H1 (cell line): ENCODE measurements at places on chromosomes 5 and 9.
A peak's percentile ranks its signal among the peaks of the same experiment; 100 is the strongest.

DNA sequence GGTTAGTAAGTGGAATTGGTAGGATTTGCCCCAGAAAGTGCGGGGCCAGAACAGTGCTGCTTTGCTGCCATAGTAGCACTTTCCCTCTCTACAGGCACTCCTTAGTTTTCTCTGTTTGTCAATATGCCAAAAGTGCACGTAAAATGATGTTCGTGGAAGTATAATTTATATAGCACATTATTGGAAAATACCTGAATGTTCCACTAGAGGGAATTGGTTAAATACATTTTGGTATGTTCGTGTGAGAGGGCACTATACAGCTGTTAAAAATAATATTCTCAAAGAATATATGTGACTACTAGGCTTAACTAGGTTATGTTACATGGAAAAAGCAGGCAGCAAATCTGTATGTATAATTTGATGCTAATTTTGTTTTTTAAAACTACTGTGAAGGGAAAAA is 184.0 kb upstream of the GDNF start:
- H3K4me3 ChIP-seq, result no peak overlapping the region
- no peak overlapping the region for H3K27ac ChIP-seq
- no peaks in the 10 kb centered on the region for H3K4me1 ChIP-seq
- H3K27me3 ChIP-seq, result no peaks in the 10 kb centered on the region
- DNase-seq, result no peak

DNA sequence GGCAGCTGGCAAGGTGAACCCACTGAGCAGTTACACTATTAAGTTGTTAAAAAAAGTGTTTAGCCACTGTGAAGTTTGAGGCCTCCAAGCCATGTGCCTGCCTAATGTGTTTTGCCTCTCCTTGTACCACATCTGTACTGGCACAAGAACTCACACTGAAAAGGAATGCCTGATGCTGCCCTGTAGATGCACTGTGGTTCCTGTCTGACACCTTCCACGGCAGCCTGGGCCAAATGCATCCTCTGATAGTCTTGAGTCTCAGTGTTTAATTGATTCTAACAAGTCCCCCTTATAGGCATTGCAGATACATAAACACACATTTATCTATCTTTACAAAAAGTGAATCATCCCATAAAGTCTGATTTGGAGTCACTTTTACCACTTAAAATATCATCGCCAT is 169.9 kb downstream of the TTC39B start:
- H3K27ac ChIP-seq, result peak overlapping the region; percentile 60; the same call in 1 of the 2 replicates
- no peaks in the 10 kb centered on the region for H3K36me3 ChIP-seq
- no peaks in the 10 kb centered on the region for H3K27me3 ChIP-seq
- peaks cover 21% of the 10 kb centered on the region for H3K4me1 ChIP-seq
- DNase-seq, result no peak

- DNase-seq, result no peak
- no peaks in the 10 kb centered on the region for H3K36me3 ChIP-seq
- no peak overlapping the region for H3K27ac ChIP-seq
- H3K4me1 ChIP-seq, result peaks cover 5% of the 10 kb centered on the region
- no peaks in the 10 kb centered on the region for H3K27me3 ChIP-seq
Observed at GRCh38 chr5:6722015-6722414, 8.8 kb downstream of the TENT4A start.

DNA sequence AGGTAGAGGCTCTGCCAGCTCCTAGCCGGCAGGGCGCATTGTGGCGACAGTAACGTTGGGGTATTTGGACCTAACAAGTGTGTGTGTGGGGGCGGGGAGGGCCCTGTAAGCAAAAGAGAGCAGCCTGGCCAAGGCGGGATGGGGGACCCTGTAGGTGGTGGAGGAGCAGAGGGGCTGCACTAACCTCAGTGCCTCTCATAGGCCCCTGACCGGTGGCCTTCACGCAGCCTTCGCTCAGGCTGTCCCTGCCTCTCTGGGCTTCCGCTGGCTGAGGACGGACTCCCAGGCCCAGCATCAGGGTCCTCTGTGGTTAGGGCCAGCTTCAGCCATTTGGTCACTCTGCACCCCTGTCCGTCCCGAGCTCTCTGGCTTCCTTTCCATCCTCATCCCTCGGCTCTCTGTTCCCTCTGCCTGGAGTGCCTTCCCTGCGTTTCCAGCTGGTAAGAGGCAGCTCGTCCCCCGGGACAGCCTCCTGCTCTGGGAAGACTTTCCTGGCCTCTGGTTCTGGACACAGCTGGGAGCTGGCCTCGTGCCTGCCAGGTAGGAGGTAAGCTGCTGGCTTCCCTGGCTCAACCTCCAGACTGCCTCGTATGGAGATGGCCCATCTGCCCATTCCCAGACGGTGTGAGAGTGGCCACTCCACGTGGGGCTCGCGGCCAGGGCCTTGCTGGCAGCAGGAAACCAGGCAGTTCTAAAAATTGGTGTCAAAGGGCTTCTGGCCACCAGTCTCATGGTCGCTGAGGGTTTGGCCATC is 39.3 kb upstream of the PHYKPL start:
- no peak overlapping the region for H3K27ac ChIP-seq
- H3K36me3 ChIP-seq, result no peaks in the 10 kb centered on the region
- H3K4me1 ChIP-seq, result no peaks in the 10 kb centered on the region
- 0 out of 2 replicates have a peak, but pooled peaks cover 2% of the 10 kb centered on the region for H3K27me3 ChIP-seq
- no peak for DNase-seq
- H3K4me3 ChIP-seq, result no peak overlapping the region

DNA sequence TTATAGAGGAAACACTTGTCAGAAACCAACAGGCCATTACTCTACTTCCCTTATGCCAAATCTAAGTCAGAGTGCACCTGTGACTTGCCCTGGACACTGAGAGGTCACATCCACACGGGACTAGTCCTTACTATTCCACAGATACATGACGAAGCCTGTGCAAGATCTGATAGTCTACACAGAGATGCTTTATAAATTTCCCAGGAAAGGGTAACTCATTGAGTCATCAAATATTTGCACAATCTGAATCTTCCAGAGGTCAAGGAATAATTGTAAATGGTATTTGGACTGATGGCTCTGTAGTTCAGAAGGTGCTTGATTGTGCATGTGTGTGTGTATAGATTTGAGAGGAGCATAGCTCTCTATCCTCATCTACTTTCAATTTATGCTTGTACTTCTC is 55.2 kb upstream of the JAK2 start:
- H3K27me3 ChIP-seq, result no peaks in the 10 kb centered on the region
- no peaks in the 10 kb centered on the region for H3K4me1 ChIP-seq
- no peak overlapping the region for H3K4me3 ChIP-seq
- no peak overlapping the region for H3K27ac ChIP-seq

DNA sequence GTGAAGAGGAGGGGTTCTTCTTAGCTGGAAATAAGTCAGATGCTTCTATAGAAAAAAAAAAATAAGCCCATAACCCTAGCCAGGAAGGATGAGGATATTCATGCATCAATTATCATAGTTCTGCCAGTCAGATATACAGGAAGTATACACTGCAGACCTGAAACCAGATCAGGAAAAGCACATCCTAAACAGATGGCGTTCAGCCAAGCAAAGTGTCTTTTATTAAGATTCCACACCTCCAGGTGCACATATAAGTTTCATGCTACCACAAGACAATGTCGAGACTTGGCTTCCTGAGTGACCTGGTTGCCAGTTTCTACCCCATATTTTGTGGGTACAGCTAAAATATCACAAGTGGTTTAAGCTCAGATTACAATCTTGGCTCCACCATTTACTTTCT is 108.3 kb downstream of the CETN3 start:
- no peak for DNase-seq
- no peaks in the 10 kb centered on the region for H3K27me3 ChIP-seq
- H3K36me3 ChIP-seq, result no peaks in the 10 kb centered on the region
- H3K27ac ChIP-seq, result no peak overlapping the region
- no peak overlapping the region for H3K4me3 ChIP-seq
- peaks cover 5% of the 10 kb centered on the region; the same call in 1 of the 2 replicates for H3K4me1 ChIP-seq

DNA sequence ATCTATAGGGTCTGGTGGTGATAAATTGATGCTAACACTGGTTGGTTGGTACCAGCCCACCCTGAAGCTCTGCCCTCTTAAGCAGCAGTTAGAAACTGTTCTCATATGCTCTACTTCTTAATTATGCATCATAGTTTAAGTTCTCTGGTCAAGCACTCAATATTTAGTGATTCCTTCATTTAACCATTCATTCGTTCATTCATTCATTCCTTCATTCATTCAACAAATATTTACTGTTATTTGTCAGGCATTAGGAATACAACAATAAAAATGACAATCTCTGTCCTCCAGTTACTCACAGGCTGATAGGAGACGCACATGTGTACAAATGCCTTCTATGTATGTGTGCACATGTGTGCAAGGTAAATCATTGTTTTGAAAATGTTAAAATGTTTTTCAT is 54.6 kb downstream of the TRIM32 start:
- no peak overlapping the region for H3K4me3 ChIP-seq
- H3K4me1 ChIP-seq, result peaks cover 9% of the 10 kb centered on the region
- no peak for DNase-seq

DNA sequence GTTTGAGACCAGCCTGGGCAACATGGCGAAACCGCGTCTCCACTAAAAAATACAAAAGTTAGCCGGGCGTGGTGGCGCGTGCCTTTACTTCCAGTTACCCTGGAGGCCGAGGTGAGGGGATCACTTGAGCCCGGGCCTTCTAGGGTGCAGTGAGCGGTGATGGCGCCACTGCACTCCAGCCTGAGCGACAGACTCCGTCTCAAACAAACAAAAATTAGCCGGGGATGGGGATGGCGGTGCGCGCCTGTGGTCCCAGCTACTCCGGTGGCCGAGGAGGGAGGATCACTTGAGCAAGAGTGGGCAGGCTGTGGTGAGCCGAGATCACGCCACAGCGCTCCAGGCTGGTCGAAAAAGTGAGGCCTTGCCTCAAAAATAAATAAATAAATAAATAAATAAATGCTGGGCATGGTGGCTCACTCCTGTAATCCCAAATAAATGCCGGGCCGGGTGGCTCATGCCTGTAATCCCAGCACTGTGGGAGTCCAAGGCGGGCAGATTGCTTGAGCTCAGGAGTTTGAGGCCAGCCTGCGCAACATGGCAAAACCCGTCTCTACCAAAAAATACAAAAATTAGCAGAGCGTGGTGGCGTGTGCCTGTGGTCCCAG is 16.0 kb upstream of the NSD1 start:
- H3K27me3 ChIP-seq, result peaks cover 2% of the 10 kb centered on the region; the same call in 1 of the 2 replicates
- H3K4me1 ChIP-seq, result peaks cover 3% of the 10 kb centered on the region; the same call in 1 of the 2 replicates
- H3K4me3 ChIP-seq, result no peak overlapping the region
- no peak overlapping the region for H3K27ac ChIP-seq

- DNase-seq, result no peak
- H3K27me3 ChIP-seq, result no peaks in the 10 kb centered on the region
- no peaks in the 10 kb centered on the region for H3K36me3 ChIP-seq
- H3K4me1 ChIP-seq, result no peaks in the 10 kb centered on the region
- H3K4me3 ChIP-seq, result no peak overlapping the region
Observed at GRCh38 chr9:22244139-22245011, 202.2 kb upstream of the DMRTA1 start.

DNA sequence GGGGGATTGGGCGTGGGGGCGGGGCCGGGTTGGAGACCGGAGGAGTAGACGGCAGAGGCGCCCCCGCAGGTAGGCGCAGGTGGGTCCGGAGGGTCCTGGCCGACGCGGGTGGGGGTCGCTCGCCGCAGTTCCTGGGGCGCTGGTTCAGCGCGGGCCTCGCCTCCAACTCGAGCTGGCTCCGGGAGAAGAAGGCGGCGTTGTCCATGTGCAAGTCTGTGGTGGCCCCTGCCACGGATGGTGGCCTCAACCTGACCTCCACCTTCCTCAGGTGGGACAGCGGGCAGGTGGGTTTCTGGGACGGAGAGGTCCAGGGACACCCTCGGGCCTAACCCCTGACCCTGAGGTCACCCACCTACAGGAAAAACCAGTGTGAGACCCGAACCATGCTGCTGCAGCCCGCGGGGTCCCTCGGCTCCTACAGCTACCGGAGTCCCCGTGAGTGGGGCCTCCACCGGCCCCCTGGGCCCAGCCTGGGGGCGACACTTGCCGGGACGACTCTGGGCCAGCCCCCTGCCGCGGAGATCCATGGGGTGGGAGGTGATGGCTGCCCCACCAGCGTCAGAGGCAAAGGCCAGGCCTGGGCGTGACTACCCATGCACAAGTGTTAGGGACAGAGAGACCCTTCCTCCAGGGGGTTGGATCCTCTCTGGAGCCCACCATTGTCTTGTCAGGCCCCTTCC is 1.7 kb downstream of the PTGDS start:
- H3K36me3 ChIP-seq, result no peaks in the 10 kb centered on the region
- H3K4me1 ChIP-seq, result no peaks in the 10 kb centered on the region
- no peak overlapping the region for H3K4me3 ChIP-seq
- no peaks in the 10 kb centered on the region for H3K27me3 ChIP-seq
- no peak for DNase-seq
- no peak overlapping the region for H3K27ac ChIP-seq

GRCh38 chr5:58466939-58467338 is 7.1 kb upstream of the PLK2 start:
- H3K36me3 ChIP-seq, result no peaks in the 10 kb centered on the region
- no peaks in the 10 kb centered on the region for H3K27me3 ChIP-seq
- DNase-seq, result no peak
- H3K4me1 ChIP-seq, result peaks cover 3% of the 10 kb centered on the region; the same call in 1 of the 2 replicates

DNA sequence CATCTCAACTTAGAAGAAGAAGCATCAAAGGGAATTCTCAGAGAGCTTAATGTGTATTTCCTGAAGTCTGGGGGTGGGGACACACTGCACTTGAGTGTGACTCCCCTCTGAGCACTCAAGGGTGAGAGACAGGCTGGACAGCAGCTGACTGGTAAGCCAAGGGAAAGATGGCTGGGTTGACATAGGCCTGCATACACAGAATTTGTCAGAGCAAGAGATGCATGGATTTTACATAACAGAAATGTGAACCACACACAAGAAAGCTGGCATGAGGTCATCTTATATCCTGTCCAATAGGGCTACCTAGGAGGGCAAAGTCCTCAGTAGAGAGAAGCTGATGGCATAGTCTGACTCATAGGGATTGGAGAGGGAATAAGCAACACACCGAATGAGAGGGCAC is 114.3 kb upstream of the EPB41L4A start:
- no peaks in the 10 kb centered on the region for H3K27me3 ChIP-seq
- H3K4me1 ChIP-seq, result peaks cover 2% of the 10 kb centered on the region
- no peak overlapping the region for H3K4me3 ChIP-seq
- no peaks in the 10 kb centered on the region for H3K36me3 ChIP-seq
- no peak for DNase-seq
- no peak overlapping the region for H3K27ac ChIP-seq

- H3K36me3 ChIP-seq, result no peaks in the 10 kb centered on the region
- no peaks in the 10 kb centered on the region for H3K27me3 ChIP-seq
- no peaks in the 10 kb centered on the region; the same call in 1 of the 2 replicates for H3K4me1 ChIP-seq
Observed at GRCh38 chr9:26415528-26415927, 477.1 kb downstream of the CAAP1 start.

- no peak overlapping the region for H3K4me3 ChIP-seq
- no peaks in the 10 kb centered on the region for H3K4me1 ChIP-seq
Observed at GRCh38 chr9:95736891-95737522, 138.5 kb upstream of the ERCC6L2 start.

GRCh38 chr5:110815916-110816605 is 77.3 kb downstream of the SLC25A46 start:
- DNase-seq, result no peak
- no peaks in the 10 kb centered on the region for H3K27me3 ChIP-seq
- H3K4me3 ChIP-seq, result no peak overlapping the region
- H3K27ac ChIP-seq, result no peak overlapping the region
- no peaks in the 10 kb centered on the region for H3K4me1 ChIP-seq

GRCh38 chr9:84834426-84834825 is 164.9 kb downstream of the NTRK2 start:
- no peaks in the 10 kb centered on the region for H3K36me3 ChIP-seq
- H3K27me3 ChIP-seq, result no peaks in the 10 kb centered on the region
- no peak for DNase-seq
- H3K27ac ChIP-seq, result no peak overlapping the region
- H3K4me1 ChIP-seq, result 0 out of 2 replicates have a peak, but pooled peaks cover 1% of the 10 kb centered on the region
- no peak overlapping the region for H3K4me3 ChIP-seq
